ENCODE measurements at places on chromosomes 3 and 15.

DNA sequence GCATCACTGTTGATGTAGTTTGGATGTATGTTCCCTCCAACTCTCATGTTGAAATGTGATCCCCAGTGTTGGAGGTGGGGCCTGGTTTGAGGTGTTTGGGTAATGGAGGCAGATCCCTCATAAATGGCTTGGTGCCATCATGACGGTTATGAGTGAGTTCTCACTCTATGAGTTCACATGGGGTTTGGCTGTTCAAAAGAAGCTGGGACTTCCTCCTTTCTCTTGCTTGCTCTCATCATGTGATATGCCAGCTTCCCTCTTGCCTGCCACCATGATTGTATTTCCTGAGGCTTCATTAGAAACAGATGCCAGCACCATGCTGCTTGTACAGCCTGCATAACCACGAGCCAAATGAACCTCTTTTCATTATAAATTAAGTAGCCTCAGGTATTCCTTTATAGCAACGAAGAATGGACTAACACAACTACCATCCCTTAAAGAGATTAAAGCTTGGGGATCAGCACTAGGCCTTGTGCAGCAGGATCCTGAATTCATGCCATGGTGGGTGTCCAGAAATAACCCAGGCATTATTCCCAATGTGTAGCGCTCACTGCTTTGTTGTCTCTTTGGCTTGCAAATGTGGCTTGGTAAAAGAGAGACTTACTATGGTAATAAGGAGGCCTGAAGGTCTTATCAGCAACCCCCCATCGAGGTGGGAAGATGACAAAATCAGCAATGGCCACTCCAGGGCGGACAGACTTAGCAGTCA, 41.9 kb downstream of the NDUFB4 start:
- no peak for DNase-seq

DNA sequence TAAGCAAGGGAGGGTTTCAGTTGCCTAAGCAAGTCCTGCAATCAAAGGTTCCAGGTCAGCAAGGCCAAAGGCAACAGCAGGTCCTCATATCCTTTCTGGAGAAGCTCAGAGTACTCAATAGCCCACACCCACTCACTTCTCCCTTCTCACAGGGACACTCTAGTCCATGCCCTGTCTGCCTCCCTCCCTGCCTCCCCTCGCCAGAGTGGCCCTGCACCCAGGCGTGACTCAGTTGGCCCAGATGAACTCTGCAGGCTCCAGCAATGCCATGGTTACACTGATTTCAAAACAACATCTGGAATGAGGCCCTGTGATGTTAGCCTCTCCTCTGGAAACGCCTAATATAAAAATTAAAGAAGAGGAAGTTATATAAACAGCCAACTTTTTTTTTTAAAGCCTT, 32.9 kb downstream of the IL16 start:
- DNase-seq, result no peak

DNA sequence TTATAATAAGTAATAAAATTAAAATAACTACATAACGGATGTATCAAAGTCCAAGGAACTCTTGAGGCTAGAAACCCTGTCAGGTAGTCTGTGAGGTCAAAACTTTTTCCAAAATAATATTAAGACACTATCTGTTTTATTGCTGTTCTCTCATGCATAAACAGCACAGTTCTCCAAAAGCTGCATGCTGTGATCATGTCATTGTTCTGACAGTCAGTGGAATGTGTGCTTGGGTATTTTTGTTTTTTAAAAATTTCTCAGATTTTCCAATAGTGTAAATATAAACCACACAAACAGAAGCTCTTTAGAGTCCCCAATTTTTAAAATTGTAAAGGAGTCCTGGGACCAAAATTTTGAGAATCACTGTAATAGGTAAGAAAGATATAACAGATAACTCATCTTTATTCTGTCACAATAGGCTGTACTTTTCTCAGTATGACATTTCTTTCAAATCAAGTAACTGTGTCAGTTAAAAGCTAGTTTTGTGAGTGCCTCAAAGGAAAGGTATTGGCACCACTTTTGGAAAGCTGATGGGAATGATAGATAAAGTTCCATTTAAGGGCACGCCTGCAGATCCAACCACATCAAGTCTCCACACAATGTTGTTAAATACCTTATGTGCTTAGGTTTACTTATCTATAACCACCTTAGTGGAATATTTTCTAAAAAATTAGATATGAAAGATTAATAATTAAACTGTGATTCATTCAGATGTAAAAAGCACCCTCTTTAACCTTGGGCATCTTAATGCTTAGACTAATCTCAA, 49.3 kb downstream of the CEP152 start:
- DNase-seq, result no peak

- no peak for DNase-seq
These were observed 8.4 kb upstream of the ABHD10 start for GRCh38 chr3:111970376-111970775.

GRCh38 chr3:55951388-55951787, 464.3 kb upstream of the WNT5A start:
- no peak for DNase-seq

DNA sequence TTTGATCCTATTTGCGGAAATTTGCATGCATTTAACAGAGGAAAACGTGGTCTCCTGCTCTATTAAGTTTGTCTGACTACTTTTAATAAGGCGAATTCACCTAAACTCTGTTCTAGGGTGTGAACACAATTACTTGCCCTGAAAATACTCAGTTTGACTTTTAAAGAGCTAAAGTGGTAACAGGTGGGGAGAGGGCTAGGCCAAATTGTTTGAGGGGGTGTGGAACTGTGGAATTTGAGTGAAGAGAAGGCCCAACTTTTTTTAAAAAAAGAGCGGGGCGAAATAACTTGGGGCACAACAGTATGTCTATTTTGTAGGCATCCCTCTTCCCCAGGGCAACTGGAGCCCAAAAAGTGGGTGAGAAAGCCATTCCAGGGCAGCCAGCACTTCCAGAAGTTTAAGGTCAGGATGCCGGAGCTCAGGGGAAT, 580 bp upstream of the FXR1 start:
- DNase-seq, result no peak

GRCh38 chr15:67340630-67341029, 86.0 kb downstream of the IQCH start:
- DNase-seq, result no peak

- no peak for DNase-seq
These were observed 168.5 kb downstream of the FAM43A start for GRCh38 chr3:194854206-194854605.

DNA sequence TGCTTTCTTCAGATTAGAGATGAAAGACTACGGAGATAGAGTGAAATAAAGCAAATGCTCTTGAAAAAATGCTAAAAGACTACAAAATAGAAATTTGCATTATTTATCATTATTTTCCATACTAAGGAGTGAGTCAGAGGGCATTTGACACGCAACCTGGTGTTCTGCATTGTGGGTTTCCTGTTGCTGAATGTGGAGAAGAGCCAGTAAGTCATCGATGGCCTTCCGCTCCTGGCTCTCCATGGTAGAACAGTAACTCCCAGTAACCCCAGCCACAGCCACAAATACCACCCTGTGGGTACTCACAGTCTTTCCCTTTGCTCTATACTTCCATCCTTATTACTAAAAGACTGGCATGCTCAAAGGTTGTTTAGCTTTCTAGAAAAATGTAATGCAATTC, 61.5 kb downstream of the CGGBP1 start:
- no peak for DNase-seq

DNA sequence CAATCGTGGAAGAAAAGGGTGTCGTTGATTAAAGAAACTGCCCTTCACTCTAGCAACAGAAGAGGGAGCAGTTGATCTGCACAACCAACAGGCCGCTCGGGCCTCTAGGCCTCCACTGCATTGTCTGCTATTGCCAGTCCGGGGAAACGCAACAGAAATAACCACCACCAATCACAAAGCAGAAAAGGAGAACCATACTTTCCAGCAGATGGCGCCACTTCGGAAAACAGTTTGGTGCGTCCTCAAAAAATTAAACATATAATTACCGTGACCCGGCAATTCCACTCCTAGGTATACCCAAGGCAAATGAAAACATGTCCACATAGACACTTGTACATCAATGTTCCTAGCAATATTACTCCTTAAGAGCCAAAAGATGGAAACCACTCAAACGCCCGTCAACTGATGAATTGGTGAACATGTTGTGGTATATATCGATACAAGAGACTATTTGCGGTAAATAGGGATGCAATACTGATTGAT, 154.1 kb downstream of the TJP1 start:
- peak; percentile 58 for DNase-seq

DNA sequence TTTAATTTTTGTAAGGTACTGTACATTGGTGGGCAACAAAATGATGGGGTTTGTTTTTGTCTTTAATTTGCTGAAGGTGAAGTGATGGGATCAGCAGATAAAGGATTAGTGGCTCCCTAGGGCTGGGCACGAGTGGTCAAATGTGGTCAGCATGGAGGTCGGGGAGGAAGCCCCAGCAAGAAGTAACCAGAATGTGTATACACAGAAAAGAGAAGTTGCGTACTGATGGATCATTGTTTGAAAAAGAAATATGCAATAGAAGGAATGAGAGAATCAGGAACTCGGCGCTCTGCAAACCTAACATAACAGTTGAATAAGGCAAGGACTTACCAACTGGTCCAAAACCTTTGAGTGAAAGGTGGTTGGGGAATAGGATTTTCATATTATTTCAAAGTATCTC, 1.5 kb downstream of the TMOD2 start:
- no peak for DNase-seq

GRCh38 chr3:71949442-71949841, 164.5 kb upstream of the PROK2 start:
- no peak for DNase-seq

- DNase-seq, result no peak
These were observed 34.1 kb upstream of the KLHL25 start for GRCh38 chr15:85828874-85829273.

DNA sequence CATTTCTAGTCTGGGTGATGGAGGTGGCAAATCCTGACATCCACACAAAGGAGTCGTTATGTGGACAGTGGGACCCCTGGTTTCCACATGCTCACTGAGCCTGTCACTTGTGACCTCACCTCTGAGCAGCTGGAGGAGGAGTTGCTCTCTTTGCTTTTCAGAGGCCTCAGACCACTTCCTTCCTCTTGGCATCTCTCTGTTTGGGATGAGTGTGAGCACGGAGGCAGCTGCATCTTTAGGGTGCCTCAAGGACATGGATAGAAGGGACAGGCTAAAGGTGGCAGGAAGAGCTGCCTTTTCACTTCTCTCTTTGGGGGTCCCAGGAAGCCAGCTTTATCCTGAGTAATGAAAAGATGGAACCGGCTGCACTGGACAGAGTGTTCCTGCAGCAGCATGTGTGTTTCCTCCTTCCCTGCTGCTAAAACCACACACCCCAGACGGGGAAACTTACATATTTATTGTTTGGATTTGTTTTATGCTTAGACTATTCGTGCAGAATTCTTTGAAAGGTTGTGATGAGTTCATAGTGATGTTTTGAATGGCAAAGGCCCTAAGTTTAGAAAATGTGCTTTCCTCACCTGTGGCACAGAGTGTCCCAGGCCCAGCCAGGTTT, 31.8 kb downstream of the GPR171 start:
- DNase-seq, result no peak

- no peak for DNase-seq
These were observed 31.7 kb downstream of the UQCC5 start for GRCh38 chr3:52568069-52568468.

DNA sequence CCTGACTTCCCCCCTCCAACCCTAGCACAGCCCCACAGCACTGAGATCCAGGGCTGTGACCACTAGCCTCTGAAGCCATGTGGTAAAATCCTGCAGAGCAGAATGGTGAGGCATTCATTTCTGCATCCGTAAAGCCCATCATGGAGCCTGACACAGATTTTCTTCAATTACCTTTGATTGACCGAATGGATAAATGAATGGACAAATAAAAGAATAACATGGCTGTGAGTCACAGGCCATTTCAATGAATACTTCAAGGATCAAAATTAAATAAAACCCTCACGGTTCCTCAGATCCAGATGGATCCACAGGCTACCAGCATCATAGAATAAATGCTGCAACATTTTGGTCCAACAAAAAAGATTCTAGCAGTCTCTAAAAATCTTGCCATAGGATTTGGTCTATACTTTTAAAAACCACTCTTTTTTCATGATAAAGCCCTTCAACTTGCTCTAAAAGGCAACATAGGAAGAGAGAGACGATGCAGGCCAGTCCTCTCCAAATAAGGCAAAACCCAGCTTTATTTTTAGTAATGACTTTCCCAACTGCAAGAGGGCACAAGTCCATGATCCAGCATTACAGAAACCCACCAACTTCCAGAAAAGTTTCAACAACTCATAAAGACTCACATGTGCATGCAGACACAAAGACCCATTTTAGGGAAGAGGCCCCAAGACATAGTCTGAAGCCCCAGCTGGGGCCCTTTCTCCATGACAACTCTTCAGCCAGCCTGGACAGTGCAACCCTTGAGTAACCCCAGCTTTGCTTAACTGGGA, 52.4 kb upstream of the MRPS22 start:
- no peak for DNase-seq

DNA sequence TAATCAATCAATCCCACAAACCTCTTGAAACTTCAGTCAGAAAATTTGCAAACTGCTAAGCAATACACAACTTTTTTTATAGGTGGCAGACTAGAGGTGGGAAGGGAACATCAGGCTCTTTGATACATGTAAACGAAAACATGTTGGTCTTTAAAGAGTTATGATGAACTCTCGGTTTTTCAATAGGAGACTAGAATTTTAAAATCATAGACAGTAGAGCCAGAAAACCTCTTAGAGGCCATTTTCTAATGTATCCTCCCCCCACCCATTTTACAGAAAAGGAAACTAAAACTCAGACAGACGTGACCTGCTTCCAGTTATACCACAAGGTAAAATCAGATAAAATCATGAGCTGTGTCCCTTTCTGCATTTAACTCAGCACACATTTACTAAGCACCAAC, 179.1 kb upstream of the LPP start:
- DNase-seq, result no peak

- DNase-seq, result no peak
These were observed 32.2 kb upstream of the GREM1 start for GRCh38 chr15:32685576-32685975.

DNA sequence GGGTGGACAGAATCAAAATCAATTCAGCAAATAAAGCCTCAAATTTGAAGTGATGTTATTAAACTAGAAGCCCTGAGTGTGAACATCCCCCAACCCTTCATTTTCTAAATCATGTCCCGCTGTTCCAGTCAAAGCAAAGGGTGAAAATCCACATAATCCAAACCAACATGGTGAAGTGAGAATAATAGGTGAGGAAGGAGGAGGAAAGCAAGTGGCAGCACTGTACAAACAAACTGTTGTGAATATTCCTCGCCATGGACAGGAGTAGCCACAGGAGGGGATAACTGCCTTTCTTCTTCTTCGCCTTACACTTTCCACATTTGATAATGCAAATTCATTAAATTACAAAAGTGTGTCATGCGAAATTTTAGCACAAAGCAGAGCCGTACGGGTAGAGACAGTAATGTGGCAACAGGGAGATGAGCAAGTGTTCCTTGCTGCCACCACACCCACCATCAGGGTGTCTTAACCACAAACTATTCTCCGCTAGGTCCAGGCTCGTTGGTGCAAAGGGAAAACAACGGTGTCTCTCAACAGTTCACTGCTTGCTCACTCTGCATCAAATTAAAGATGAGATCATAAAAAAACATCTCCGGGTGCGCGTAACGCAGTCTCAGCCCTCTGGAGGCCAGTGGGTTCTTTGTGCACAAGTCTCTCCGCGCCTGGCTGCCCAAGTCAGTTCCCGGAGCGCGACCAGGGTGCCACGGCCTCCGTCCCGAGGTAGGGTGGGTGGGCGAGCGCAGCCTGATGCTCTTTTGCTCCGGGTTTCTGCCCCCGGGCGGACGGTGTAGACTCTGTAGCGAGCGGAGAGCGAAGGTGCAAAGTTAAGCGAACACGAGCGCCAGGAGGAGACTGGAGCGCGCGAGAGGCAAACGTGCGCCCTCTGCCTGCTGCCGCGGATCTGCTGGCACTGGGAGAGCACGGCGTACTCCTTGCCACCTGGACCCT, 6.7 kb downstream of the EPHA3 start:
- peak; percentile 42 for DNase-seq

- DNase-seq, result no peak
These were observed 74.3 kb upstream of the SEC13 start for GRCh38 chr3:10395196-10395595.

Data from erythroblast (primary cell).